Stimulated activated CD8-positive, alpha-beta memory T cell treated with anti-CD3 and anti-CD28 coated beads, Interleukin-15, amount 100 ng/mL, for 4 hours (primary cell): ENCODE measurements at places on chromosomes 16 and 17.

- DNase-seq = no peak
These were observed 10.9 kb downstream of the OGFOD1 start for GRCh38 chr16:56462064-56462796.

GRCh38 chr17:57439651-57440050 lies 183.3 kb downstream of the MSI2 start:
- DNase-seq = no peak

GRCh38 chr16:13919330-13919682 lies 648 bp upstream of the ERCC4 start:
- no peak for DNase-seq

- no peak for DNase-seq
These were observed 74.3 kb downstream of the TIMM22 start for GRCh38 chr17:1071103-1071825.

GRCh38 chr17:307741-308507 lies 44.7 kb downstream of the RPH3AL start:
- no peak for DNase-seq

DNA sequence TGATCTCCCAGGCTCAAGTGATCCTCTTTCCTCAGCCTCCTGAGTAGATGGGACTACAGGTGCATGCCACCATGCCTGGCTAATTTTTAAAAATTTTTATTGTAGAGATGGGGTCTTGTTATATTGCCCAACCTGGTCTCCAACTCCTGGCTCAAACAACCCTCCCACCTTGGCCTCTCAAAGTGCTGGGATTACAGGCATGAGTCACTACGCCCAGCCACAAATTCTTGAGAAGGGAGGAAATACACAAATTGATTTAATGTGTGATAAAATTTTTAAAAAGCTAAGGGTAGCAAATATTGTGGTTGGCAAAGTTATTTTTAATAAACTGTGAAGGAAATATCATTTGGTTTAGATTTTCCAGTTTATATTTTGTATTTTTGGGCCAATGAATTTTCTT lies 9.6 kb downstream of the ITGAD start:
- DNase-seq = no peak

DNA sequence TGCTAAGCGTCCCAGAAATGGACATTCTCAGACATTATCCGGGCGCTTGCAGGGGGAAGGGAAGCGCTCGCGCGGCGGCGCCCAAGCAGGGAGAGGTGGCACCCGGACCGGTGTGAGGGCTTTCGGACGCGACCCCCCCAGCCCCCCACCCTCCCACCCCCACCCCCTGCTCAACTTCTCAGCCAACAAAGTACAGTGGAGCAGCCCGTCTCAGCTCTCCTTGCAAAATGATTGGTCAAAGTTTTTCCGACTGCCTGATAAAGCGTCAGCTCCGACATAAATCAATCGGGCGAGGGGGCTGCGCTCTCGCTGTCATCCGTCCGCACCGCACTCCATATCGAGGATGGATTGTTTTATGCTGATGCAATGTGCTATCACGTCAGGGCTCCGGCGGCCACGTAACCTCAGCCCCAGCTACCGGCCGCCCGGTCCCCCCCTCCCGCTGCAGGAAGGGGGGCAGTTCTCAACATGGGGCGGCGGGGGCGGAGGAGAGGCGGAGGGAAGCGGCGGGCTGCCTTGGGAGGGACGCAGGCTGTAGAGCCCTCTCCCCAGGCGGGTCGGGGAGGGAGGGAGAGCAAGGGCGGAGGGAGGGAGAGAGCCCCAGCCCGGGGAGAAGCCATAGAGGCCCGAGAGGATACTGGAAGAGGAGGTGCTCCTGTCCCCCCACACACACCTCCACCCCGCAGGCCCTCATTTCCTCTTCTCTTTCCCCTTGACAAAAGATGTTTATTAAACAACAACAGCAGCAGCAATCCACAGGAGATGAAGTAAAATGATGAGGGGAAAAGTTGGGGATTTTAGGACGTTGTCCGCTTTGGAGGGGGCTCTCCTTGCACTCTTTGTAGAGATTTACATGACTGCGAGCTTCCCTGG lies at the start of gene HOXB9:
HOXB9 (minus strand) TSS at position 114 of the 873 bp plus-strand sequence; CDS start at position 25, 89 bp downstream.
- peak; percentile 53 for DNase-seq

DNA sequence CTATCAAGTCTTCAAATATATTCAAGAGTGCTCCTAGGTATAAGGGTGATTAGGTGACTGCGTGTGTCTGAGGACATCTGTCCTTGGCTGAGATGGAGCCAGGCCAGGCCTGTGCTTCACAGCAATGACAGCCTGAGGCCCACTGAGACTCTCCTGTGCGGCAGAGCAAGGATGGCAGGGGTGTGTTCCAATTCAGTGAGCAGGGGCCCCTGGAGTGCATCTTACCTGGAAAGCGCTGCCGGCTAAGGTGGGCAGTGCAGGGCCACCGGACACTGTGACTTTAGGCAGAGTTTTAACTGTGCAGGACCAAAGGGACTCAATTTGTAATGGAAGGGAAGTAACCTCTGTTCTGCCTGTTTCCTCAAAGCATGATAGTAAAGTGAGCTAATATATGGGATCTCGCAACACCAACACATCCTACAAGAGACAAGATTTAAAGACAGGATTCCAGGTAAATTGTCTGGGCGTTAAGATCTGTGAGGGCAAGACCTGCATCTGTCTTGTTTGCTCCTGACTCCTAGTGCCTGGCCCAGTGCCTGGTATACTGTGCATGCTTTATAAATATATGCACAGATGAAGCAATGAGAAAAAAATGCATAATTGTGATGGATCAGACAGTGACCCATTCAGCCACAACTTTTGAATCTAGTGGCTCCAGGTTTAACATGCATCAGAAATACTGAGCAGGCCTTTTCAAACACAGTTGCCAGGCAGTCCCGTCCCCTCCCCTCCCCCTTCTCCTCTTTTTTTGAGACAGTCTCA lies 86.7 kb downstream of the MRC2 start:
- DNase-seq = no peak

GRCh38 chr17:50064253-50065001 lies 8.5 kb downstream of the ITGA3 start:
- DNase-seq = no peak

DNA sequence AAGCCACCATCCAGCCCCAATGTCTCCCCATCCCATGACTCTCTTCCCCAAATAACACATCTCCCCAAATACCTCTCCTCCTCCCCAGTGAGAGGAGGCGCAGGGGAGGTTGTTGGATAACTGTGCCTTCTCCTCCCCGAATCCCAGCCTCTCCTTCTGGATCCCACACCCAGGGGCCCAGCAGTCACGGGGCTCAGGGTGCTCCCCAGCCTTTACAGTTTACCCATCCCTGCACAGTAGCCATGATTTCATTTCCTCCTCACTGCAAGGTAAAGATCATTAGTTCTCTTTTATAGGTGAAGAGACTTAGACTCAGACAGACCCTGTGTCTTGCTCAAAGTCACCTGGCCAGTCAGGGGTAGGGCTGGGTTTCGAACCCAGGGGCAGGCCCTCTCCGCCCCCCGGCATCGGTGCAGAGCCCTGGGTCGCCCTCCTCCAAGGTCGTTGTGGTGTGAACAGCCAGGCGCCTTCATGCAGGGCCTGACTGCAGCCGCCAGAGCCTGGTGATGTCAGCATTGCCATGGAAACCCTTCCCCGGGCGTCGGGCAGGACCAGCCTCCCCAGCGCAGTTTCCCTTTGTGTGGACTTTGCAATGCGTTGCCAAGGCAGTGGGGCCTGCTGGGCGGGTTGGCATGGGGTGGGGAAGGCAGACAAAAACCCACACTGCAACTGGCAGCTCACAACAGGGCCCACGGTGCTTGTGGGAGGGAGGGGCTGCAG lies 53.3 kb upstream of the TOB1 start:
- DNase-seq = peak; percentile 46

DNA sequence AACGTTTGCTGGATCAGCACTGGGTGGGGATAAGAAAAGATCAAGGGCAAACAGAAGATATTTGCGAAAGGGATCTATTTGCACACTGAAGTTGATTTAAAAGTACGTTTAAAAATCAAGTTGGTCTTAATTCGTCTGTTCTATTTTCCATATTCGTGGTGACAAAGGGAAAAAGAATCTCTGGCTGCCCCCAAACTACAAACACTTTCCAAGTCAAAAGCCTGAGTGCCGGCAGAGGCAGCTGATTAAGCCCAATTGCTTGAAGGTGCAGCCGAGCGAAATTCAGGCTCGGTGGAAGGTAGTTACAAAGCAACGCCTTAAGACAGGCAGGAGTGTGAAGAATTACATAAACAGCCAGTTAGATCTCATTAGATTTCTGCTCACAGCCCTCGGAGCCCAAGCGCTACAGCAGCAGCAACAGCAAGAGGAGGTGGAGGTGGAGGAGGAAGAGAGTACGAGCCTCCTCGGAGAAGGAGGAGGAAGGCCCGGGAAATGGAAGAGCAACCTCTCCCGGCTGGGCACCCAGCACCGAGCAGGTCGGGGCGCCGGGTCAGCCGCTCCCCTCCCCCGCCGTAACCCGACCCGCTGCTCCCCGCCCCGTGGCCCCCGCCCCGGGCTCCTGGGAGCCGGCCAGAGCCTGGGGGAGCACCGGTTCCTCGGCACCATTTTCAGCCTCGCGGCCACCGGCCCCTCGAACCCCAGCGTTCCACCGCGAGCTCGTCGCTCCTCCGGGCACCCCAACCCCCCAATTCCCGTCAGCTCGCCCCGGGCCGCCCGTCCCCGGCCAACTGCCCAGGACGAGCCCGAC lies 890 bp downstream of the TOB1 start:
- peak; percentile 23 for DNase-seq

- no peak for DNase-seq
These were observed 48.7 kb downstream of the TEX14 start for GRCh38 chr17:58643147-58643546.

- DNase-seq = no peak
These were observed 840.2 kb upstream of the GOT2 start for GRCh38 chr16:59574296-59574695.
